ENCODE measurements at places on chromosomes 5 and 9. TPM values are rescaled to one million over a fixed set of nuclear protein-coding genes. Genes with fewer than 3 reads are reported as not detected.

GRCh38 chr5:62001640-62002039 is 304.4 kb upstream of the KIF2A start:
- DNase-seq: no peak

The FRMPD1 gene
- total RNA-seq: not detected

- DNase-seq: no peak
Measured at GRCh38 chr5:20353499-20353898, 365.5 kb upstream of the CDH18 start.

The MEGF10 gene
- 3.4 TPM for total RNA-seq

The CDK7 gene
- 24.9 TPM for total RNA-seq

- no peak for DNase-seq
Measured at GRCh38 chr5:61023131-61023530, 78.1 kb downstream of the NDUFAF2 start.

The NUTM2G gene
- total RNA-seq: not detected

GRCh38 chr5:158770506-158770905 is 329.2 kb downstream of the EBF1 start:
- DNase-seq: no peak

DNA sequence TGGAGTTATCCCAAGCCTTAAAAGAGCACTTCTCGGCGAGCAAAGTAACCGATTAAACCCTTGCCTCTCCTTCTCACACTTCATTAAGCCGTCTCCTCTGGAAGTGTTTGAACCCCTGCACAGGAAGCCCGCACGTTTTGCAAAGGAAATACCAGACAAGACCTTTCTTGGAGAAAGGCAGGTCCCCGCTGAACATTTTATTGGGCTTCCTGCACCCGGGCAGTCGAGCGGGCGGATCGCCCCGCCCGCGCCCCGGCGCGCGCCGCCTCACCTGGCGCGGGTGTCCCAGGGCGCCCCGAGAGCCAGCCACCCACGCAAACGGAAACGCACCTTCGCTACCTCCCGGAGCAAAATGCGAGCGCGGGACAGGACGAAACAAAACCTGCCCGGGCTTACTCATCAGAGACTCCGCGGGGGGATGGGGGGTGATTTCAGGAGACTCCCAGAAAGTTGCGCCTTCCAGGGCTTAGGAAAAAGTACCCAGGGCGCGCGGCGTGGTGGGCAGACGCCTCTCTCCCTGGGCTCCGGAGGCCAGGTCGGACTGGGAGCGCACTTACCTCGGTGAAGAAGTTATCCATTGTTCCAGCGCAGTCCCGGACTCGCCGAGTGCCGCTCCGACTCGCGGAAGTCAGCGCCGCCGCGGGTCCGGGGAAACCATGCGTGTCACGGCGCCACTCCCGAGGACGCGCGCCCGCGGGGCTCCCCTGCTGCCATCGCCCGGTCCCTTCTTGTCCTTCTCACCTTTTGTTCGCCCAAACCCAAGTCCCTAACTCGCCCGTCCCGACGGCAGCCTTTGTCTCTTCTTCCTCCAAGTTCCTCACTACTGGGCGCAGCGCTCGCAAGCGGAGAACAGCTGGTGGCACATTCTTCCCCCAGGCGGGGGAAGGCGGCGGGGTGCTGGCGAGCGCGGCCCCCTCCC is 598 bp downstream of the MYO10 start:
- peak; percentile 38 for DNase-seq

GRCh38 chr9:14260101-14260500 is 53.8 kb downstream of the NFIB start:
- no peak for DNase-seq

DNA sequence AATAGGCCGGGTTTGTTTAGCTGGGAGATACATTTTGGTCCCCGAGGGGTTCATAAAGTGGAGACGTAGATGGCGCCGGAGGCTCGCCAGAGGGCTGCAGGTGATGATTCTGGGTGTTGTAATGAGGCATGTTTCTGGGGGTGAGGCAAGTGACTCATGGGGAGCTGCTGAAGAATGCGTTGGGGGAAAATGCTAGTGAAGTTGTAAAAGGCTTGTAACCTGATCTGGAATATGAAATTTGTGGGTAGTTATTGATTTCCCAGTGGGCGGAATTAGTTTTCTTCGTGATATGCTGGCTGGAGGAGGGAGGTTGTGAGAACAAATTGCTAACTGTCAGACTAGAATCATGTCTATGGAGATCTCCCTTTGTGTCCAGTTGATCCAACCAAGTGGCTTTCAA is 158.3 kb downstream of the DOCK2 start:
- DNase-seq: no peak

- DNase-seq: peak; percentile 30
Measured at GRCh38 chr5:122937914-122938313, 92.5 kb downstream of the SNX24 start.

DNA sequence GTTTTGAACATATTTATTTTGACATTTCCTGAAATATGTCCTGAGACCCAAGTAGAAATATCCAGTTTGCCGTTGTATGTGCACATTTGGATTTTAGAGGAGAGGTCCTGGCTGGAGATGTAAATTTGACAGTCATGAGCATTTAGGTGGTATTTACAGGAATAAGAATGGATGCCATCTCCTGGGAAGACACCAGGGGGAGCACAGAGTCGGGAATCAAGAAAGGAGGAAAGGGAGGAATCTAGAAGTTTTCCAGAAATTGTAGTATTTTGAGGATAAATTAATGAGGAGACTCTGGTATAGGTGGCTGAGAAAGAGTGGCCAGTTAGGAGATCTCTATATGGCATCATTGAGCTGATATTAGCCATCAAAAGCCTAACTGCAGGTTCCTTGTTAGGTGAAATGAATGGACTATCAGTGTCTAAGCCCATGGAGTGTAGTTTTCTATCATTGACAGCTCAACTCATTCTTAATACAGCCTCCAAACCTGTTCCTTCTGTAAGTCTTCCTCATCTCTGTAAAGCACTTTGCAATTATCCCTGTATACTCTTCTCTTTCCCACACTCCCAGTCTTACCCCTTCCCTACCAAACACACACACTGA is 7.2 kb downstream of the GAPT start:
- peak; percentile 32 for DNase-seq

The KCNV2 gene
- not detected for total RNA-seq

The GABRA6 gene
- not detected for total RNA-seq

- DNase-seq: no peak
Measured at GRCh38 chr5:14868771-14869170, 2.8 kb downstream of the ANKH start.

DNA sequence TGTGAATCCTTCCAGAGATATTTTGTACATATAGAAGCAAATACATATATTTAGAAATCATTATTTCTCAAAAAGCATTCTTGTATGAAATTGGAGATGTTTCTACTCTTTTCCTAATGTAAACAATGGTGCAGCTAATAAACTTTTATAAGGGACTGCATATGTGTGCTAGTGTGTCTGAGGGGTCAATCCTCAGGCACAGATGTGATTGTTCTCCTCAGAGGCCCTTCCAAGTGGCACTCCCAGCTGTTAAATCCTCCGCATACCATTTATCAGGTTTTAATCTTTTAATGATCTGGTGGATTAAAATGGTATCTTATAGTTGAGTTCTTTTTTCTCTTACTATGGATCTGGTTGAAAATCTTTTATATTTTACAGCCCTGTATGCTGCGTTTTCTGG is 5.6 kb upstream of the OMD start:
- DNase-seq: no peak

DNA sequence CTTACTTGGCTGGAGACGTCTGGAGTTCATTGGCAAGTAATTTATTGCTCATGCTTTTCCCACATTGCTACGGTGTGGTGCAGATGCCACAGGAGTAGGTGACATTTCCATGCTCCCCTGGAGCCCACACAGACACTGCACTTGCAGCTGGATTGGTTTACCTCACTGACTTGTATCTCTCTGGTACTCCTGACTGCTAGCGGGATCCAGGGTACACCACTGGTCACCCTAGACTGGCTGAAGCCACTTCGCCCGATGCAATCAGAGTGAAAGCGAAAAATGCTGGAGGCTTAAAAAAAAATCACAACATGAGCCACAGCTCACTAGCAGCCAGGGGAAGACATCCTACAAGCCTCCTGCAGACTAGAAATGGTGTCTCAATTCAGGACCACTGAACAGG is 32.6 kb upstream of the SLIT3 start:
- no peak for DNase-seq

The EQTN gene
- total RNA-seq: not detected

The HTR4 gene
- total RNA-seq: not detected

DNA sequence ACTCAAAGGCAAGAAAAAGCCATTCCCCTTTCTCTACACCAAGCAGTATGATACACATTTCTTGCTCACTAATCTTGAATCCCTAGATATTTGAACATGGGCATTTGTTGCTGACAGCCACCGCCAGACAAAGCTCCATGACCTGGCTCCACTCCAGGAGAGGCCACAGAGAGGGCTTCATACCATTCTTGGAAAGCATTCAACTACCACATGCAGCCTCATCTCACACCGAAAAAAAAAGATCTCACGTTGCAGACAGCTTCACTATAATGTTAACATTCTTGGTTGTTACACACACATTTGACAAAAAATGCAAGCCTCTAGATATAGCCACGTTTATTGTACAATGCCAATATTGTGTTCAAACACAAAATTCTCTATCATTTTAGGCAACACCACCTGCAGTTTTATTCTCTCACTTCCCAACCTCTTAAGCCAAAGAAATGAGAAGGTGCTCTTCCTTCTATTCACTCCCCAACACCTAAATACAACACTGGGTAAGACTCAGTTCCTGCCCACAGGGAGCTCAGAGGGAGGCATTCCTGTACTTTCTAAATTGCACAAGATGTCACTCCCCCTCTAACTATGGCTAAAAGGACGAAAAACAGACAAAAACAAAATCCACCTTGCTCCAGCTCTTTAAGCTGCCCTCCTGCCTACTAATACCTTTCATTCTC is 222.4 kb downstream of the TSSK1B start:
- peak; percentile 59 for DNase-seq

The PCDHGA11 gene
- 4.0 TPM for total RNA-seq

DNA sequence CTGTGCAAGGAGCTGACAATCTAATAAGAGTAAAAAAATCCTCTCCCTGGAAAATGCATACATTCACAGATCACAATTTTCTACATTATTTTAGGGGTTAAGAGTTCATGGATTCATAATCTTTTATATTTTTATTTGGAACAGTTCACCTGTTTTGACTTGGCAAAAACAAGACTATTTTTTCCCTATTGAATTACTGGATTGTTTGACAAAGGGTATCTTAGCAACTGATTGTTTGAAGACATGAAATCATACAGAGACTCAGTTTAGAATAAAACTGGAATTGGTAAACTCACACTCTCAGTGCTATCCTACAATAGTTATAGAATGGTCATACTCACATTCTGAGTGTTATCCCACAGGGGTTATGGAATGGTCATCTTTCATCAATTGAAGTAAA is 358.2 kb upstream of the PTGER4 start:
- DNase-seq: peak; percentile 53

GRCh38 chr5:94389515-94389899 is 228.9 kb downstream of the KIAA0825 start:
- no peak for DNase-seq

The HRH2 gene
- total RNA-seq: 0.13 TPM

- no peak for DNase-seq
Measured at GRCh38 chr5:19745247-19745646, 242.8 kb downstream of the CDH18 start.

DNA sequence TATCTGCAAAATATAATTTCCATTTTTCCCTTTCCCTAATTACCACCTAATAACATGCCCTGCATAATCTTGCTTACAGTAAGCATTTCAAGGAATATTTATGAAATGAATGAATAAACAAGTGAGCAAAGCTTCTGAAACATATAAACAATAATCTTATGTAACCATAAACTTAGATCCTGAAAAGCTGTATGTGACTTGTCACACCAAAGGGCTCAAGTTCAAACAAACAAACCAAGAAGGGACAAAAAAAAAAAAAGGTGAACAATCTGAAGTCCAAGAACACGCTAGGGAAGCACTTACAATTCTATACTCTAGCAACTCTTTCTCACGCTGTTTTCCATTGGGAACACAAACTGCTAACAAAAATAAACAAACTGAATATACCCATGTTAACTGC is 36.3 kb downstream of the PLPP1 start:
- DNase-seq: no peak
